ENCODE measurements at places on chromosomes 4 and X. TPM values are rescaled to one million over a fixed set of nuclear protein-coding genes. Genes with fewer than 3 reads are reported as not detected.

DNA sequence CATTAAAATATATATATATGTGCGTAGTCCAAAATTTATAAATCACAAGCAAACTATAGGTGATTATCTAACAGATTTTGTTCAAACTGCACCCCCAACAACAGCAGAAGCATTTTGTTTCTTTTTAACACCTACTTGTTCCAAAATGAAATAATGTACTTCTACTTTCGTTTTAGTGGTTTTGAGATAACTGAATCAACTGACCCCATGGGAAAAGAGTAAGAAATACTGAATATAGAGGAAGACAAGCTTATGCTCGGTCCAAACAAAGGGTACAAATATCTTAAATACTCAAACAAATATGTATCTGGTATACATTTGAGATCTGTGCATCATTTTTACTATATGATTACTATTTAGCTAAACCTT, 22.4 kb downstream of the MAP7D3 start:
- DNase-seq = no peak

GRCh38 chr4:76584241-76585152, 149.5 kb downstream of the SHROOM3 start:
- no peak for DNase-seq

DNA sequence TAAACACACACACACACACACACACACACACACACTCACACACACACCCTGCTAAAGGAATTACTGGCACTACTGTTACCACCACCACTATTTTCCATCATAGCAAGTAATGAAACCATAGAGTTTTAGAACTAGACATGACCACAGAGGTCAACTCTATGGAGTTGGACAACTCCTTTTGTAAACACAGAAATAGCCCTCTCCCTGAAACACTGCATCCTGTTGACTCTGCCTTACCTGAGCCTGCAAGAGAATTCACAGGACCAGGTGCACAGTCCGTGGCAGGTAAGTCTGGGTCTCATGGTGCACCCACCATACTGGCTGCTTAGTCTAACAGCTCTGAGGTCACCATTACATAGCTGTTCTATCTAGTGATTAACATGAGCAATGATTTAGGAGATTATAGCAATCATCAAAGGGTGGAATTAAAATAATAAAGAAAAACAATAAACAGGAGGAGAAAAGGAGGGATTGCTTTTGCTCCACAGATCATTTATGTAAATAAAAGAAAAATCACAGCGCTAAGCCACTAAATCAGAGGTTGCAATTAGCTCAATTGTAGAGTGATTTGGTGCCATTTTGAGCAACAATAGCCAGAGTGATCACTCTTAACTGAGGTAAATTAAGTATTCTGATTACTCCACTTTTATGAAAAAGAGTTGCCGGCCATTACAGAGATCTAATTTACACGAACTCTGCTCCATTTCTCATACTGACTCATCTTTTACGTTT, 340.0 kb upstream of the RASGEF1B start:
- no peak for DNase-seq

DNA sequence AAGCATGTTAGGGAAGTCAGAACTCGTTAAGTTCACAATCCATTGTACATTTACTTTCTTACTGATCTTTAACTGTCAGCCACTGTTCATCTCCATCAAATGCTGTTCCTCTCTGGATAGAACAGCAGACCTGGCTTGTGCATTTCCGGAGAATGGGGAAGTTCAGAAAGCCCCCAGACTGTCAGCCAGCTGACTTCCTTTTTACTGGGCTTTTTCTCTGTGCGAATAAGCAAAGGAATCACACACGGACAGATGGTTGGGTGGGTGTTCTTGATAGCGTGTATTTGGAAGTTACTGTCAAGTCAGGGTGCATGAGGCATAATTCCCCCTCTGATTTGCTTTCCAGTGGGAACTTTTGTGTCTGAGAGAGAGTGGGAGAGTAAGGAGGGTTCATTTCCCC, 56.8 kb downstream of the TSPAN7 start:
- DNase-seq = no peak

GPR82 gene
- polyA plus RNA-seq = 0.18 TPM

RIPPLY1 gene
- not detected for polyA plus RNA-seq

HSFX4 gene
- 0.17 TPM for polyA plus RNA-seq

NDST3 gene
- polyA plus RNA-seq = 10.8 TPM

RTL3 gene
- not detected for polyA plus RNA-seq

SRP72 gene
- polyA plus RNA-seq = 123 TPM

STATH gene
- 0.34 TPM for polyA plus RNA-seq
